ENCODE measurements at places on chromosomes 5 and 9.

- no peak for ATAC-seq
Measured at GRCh38 chr9:112446080-112446479, 40.5 kb upstream of the KIAA1958 start.

DNA sequence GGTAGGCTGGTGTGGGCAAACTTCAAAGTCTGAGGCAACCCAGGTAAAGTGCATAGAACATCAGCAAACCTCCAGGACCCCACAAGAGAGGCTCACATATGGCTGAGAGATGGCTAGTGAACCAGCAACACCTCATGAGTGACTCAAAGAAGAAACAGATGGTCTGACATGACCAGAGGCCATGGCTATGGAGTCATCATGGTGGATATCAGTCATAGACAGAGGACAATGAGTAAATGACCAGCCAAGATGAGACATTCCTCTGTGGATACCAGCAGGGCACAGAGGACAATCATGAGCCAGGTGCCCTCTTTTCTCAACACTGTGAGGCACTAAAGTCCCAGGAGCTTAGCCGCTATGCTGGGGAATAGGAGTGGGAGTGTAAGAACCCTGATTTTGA, 180.8 kb downstream of the RASEF start:
- no peak for ATAC-seq

DNA sequence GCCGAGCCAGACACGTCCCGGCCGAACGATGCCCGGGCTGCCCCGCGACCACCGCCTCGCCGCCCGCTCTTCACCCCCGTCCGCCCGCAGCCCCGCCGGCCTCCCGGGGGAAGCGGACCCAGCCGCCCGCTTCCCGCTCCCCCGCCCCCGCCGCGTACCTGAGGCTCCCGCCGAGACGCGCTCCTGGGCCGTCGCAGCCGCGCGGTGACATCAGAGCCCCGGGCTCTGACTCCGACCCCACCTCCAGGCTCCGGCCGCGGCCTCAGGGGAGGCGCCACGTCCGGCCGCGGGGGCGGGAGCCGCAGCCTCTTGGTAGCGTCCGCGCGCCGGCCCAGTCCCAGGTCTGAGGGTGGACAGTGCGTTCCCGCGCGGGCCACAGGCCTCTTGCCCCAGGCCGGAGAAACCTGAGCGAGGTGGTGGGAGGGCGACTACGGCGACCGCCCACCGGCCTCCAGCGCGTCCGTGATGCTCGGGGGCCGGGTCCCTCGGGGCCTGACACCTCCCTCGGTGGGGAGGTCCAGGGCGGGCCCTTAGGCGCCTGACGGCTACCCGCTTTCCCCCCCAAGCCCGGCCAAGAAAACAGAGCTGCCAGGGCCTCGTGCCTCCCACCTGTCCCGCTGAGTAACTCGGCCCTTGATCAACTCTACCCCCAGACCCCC, at the start of gene SHROOM1:
TSS of gene SHROOM1 (minus strand) at position 212 of the 659 bp plus-strand sequence. CDS start 4,507 bp downstream, outside the sequence.
- peak; percentile 76 for ATAC-seq

DNA sequence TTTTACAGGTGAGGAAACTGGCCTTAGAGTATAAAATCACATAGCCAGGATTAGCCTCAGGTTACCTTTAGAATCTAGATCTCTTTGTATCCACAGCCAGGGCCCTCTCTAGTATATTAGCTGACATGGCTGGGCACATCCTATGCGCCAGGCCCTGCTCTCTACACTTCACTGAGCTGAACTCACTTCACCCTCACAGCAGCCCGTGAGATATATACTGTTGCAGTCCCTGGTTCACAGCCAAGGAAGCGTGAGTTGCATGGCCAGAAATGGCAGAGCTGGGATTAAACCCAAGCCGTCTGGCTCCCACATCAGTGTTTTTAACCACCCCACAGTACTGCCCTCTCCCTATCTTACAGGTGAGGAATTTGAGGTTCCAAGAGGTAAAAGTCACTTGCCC, 58.4 kb downstream of the DAB2IP start:
- peak; percentile 29 for ATAC-seq

DNA sequence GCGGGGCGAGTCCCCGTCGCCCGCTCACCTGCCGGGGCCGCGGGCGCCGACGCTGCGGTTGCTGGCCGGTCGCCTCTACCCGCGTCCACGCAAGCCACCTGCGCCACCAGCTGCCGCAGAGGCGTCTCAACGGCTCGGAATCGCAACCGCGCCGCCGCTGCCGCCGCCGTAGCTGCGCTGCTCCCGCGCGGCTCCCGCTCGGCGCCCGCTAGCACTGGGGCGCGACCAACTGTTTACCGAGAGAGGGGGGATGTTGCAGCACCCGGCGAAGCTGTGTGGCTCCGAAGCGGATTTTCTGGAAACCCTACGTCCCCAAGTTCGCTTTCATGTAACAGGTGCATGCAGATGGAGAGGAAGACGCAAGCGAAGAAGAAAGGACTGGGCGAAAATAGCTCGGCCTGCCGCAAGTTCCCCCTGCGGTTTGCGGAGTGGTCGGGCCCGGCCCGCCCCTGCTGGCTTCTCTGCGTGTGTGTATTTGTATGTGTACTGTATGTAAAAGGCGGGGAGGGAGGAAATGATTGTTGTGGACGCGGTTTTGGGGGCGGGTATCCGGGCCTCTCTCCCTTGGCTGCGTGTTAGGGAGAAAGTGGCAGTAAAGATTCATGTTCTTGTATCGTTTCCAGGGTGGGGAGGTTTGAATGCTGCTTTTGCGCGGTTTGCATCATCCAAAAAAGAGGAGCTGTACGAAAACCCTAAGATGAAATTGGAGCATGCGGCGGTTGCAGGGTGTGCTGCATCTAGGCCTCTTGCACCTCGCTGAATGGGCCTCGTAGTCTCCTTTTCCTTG, at the start of gene PSIP1:
TSS of gene PSIP1 (minus strand) at position 182 of the 787 bp plus-strand sequence. CDS start 782 bp downstream, outside the sequence.
- ATAC-seq: peak; percentile 89

DNA sequence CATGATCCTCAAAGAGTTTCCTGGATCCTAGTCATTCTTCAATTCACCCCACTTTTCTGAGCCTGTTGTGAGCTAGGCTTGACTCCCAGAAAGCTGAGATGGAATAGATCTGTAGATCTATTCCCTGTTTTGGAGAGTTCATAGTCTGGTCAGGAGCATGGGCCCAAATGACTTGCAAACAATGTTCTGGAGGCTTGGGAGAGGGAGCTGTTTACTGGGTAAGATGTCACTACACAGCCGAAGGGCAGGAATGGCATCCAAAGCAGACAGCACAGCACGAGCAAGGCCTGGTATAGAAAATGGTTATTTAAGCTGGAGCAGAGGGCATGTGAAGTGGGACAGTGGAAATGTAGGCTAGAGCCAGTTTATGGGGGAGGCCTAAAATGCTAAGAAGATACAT, 152.5 kb upstream of the ALDH1B1 start:
- ATAC-seq: no peak

- no peak for ATAC-seq
Measured at GRCh38 chr5:29899583-29899982, 1293.9 kb upstream of the CDH6 start.
